ENCODE measurements at places on chromosomes 13 and 19.
A peak's percentile ranks its signal among the peaks of the same experiment; 100 is the strongest.

- no peak for DNase-seq
Observed at GRCh38 chr19:2823646-2824045, 4.0 kb downstream of the ZNF554 start.

GRCh38 chr19:3176715-3177501 lies 1.7 kb upstream of the S1PR4 start:
- DNase-seq = no peak

GRCh38 chr13:86579662-86580061 lies 780.4 kb upstream of the SLITRK6 start:
- DNase-seq = no peak

DNA sequence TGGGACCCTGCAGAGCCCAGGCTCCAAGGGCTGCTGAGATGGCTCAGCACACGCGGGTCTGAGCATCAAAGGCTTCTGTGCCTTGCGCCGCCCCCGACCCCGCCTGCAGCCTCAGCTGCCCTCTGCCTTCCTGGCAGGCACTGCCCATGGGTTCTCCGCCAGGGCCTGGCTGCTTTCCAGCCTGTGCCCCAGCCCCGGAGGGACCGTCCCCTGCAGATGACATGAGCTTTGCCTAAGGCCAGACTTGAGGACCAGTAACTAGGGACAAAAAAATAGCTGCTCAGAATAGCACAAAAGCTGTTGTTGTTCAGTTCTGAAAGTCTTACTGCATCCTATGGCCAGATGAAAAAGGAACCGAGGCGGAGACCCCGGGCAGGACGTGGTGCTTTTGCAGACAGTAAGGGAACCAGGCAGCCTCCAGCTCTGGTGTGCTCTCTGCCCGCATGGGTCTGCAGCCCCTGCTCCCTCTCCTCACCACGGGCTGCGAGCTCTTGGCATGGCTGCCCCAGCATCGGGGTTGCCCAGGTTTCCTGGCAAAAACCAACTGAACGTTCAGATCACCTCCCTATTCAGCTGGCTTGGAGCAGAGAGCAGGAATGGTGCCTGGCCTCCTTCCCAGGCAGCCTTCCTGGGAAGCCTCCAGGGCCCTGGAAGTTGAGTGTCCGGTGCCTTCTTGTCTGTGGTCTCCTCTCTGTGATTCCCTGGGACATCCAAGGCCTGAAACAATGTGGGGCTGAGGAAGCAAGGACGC lies 12.5 kb upstream of the CFAP97D2 start:
- no peak for DNase-seq

DNA sequence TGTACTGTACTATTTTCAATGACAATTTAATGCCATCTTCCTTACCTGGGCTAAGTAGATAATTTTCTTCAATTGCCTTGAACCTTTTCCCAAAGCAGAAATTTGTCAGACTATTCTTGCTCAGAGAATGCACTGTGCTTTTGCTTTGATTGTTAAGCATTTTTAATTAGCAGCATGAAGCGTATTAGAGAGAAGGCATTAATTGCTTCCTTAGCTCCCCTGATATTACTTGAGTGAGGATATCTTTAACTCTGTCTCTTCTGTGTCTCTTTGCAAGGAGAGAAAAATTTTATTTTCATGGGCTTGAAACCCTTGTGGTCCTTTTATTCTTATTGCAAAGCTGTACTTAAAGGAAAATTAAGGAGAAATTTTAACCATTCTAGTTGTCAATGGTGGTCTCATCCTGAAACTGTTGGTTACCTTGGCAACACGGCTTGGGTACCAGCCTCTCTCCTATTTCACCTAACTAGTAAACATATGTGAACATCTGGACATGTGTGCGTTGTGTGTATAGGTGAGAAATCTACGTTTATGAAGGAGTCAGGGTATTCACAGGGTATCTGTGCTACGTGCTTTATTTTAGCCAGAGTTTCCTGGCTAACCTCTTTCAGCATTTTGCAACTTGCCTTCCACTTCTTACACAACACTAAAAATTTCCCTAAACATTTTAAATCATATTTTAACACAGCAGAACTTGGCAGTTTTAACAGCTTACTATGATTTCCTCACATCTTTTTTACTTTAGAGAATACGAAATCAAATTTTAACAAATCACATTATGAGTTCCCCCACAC lies 225.5 kb downstream of the KLF5 start:
- DNase-seq = no peak

GRCh38 chr13:75225288-75226032 lies 256.5 kb downstream of the TBC1D4 start:
- no peak for DNase-seq

GRCh38 chr13:93771782-93772181 lies 545.2 kb downstream of the GPC6 start:
- no peak for DNase-seq

DNA sequence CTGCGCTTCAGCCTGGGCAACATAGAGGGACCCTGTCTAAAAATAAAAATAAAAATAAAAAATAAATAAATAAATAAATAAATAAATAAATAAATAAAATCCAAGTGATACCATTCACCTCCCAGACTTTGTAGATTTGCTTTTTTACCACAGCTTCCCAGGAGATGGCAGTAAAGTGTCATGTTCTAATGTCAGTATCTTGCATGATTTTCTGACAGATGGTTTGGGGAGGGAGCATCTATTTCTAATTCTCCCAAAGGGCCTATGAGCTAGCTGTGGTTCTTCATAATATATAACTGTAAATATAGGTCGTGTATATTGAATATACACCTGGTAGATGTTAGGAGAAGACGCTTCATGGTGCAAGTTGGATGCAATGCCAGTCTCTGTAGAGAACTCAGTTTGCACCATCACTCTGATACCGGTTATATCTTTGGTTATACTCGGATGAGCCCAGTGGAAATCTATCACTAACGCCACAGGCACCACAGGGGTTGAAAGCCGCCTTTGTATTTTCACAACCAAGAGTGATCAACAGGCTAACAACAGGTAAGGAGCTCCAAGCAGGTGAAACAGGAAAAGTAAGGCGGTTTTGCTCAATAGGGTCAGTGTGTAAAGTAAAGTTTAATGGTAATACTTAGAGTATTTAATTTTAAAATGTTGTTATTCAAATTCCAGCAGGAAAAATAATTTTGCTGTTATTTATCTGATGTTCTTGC lies 13.9 kb downstream of the APLP1 start:
- DNase-seq = no peak

GRCh38 chr19:47798904-47799266 lies 5.5 kb downstream of the TPRX1 start:
- DNase-seq = no peak

GRCh38 chr13:86269511-86269910 lies 470.3 kb upstream of the SLITRK6 start:
- no peak for DNase-seq

DNA sequence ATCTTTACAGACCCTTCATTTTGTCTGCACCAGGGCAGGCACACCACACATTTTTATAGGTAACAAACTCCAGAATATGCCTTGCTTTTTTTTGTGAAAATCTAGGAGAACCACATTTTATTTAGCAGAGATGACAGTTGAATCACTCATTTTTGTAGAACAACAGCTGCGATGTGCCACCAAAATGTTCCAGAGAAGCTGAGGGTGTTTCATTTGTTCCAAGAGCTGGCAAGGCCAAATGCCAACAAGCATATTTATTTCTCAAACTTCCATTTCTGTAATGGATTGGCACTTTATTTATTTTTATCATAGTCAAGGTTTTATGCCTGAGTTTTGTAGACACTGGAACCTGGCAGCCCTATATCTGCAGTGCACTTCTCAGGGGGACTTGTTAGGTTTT lies 10.4 kb downstream of the OLFM4 start:
- DNase-seq = no peak

DNA sequence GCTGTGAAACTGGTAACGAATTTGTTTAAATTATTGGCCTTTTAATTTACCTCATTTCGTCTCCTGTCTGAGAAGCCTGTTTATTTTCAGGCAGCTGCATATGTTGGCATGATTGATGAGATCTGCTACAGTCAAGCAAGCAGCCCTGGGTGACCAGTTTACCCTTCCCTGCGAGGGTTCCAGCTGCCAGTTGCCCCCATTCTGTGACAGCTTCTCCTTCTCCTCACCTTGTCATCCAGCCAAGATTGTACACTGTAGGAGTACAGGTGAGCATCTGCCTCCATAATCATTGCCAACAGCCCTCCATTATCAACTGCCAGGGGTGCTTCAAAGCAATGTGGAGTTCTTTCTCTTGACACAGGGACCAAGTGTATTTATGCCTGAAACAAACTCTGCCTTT lies 1979.9 kb upstream of the PRR20A start:
- no peak for DNase-seq

- no peak for DNase-seq
Observed at GRCh38 chr19:19324059-19324770, 3.6 kb downstream of the MAU2 start.

- no peak for DNase-seq
Observed at GRCh38 chr13:101512650-101513049, 60.2 kb downstream of the ITGBL1 start.

GRCh38 chr13:101514695-101515275 lies 62.3 kb downstream of the ITGBL1 start:
- DNase-seq = peak; percentile 62

DNA sequence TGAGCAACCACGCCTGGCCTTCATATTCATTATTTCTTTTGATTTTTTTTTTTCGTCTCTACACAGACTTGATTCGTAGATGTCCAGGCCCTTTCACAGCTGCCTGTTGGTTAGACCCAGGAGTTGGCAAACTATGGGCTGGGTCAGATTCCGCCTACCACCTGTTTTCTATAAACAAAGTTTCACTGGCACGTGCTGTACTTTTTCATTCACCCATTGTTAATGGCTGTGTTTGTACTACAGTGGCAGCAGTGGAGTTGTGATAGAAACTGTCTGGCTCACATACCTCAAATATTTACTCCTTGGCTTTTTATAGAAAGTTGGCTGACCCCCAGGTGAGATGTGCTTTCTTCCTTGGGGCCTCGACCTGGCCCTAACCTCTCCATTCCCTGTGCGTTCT lies 72.9 kb upstream of the TEX29 start:
- DNase-seq = no peak

DNA sequence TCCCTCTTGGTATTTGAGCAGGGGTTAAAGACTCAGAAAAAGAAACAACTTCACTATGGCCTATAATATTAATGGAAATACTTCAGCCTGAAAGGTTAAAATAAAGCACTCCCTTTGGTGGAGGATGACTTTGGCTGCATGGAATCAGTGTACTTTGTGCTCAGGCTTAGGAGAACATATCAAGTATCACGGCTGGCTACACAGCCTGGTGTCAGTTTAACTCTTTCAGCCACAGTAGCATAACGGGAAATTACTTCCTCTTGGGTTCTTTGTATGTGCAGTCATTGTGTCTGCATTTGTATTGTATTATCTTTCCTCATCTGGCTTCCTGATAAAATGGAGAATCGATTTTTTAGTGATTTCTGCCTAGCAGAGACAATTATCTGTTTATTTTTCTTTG lies 239.0 kb downstream of the GGACT start:
- DNase-seq = no peak

GRCh38 chr19:18771328-18772242 lies 19.5 kb downstream of the COMP start:
- DNase-seq = no peak

GRCh38 chr19:21751384-21751783 lies 16.0 kb downstream of the ZNF100 start:
- DNase-seq = no peak

DNA sequence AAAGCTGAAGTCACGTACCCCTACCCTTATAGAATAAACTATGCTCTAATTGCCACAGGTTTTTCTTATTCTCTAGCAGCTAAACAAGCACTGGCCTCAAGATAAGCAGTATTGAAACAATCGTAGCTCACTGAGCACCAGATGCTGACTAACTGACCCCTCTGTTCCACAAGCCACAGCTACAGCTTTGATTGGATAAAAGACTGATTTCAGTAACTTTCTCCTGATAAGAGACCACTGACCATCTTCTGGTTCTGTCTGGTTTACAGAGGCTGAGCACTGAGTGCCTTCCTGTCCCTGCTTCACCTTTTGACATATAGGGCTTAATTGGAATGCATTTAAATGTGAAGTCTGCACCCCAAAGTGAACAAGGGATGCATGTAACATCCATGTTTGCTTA lies 8.4 kb upstream of the RAP2A start:
- DNase-seq = no peak

GRCh38 chr19:8413629-8413995 lies 507 bp downstream of the MARCHF2 start:
- DNase-seq = no peak
